Central memory CD4-positive, alpha-beta T cell (primary cell): ENCODE measurements at places on chromosomes 1 and 21.

DNA sequence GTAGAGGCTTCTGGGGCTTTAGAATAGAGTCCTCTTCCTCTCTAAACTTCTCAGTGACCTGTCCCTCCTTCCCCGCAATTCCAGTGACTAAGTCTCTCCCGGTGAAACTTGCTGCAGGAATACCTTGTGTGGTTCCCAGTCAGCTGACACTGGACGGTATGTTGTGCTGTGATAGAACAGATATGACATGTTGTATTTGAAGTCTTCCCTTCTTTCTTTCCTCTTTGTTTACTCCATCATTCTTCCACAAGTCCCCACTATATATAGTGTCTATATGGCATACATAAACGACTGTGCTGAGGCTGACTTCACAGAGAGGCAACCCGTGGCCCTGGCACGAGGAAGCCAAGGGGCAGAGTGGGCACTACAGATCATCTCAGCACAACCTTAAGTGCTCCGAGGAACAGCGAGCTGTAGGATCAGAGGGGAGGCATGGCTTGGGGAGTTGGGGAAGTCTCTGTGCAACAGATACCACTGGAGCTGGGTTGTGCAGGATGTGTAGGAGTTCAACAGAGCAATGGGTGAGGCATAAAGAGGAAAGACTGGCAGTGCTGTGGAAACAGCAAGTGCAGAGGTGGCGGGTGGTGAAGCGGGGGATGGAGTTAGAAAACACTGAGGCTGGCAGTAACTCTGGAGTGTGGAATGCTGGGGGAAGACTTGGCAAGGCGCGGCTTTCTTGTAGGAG lies 237.8 kb downstream of the TRABD2B start:
- no peak for DNase-seq

- no peak for DNase-seq
These were observed at the start of gene FCGR3A for GRCh38 chr1:161549652-161550051. Gene FCGR3A (minus strand): TSS chr1:161549818. CDS start chr1:161549736, 82 bp downstream.

- DNase-seq: no peak
These were observed 80.1 kb downstream of the SPAG17 start for GRCh38 chr1:118104951-118105350.

- DNase-seq: no peak
These were observed 84.7 kb upstream of the ETS2 start for GRCh38 chr21:38721055-38721454.

DNA sequence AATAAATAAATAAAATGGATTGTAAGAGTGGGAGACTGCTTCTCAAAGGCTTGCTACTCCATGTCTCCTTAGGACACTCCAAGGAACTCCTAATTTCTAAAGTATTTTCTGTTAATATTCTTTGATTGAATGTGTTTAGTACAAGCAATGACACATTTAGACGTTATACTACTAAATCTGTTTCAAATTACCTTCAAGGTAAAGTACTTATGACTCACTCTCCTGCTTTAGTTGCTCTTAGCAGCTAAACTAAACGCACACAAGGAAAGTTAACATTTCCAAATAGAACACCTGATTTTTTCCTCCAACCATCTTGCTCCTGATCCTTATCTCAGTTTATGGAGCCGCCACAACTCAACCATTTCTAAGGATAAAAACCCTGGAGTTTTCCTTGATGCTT lies 969.8 kb upstream of the ADGRL4 start:
- DNase-seq: no peak

- DNase-seq: no peak
These were observed 33.4 kb downstream of the TMCC2 start for GRCh38 chr1:205260948-205261732.

- no peak for DNase-seq
These were observed 7.0 kb upstream of the GPR88 start for GRCh38 chr1:100530880-100531487.

GRCh38 chr1:58119971-58120370 lies 426.6 kb downstream of the OMA1 start:
- DNase-seq: no peak

GRCh38 chr21:46055863-46056281 lies 42.0 kb upstream of the COL6A2 start:
- no peak for DNase-seq

- no peak for DNase-seq
These were observed 771.6 kb upstream of the CXADR start for GRCh38 chr21:16741141-16741665.

DNA sequence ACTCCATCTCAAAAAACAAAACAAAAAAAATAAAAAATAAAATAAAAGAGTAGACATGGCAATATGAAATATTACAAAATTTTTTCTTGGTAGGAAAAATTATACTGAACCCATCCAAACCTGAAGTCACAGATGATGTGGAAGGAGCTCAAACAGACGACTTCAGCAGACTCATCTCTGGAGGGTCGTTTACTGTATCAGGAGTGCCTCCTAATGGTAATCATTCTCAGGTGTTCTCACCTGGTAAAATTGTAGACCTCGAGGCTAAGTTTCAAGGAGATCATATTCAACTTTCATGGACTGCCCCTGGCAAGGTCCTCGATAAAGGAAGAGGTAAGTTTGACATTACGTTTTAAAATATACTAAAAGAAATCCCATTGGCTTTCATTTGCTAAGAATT lies 54.3 kb upstream of the SH3GLB1 start:
- no peak for DNase-seq

GRCh38 chr1:33682371-33682770 lies 181.5 kb upstream of the HMGB4 start:
- DNase-seq: no peak

GRCh38 chr1:41371630-41372599 lies 10.7 kb downstream of the FOXO6 start:
- DNase-seq: no peak

DNA sequence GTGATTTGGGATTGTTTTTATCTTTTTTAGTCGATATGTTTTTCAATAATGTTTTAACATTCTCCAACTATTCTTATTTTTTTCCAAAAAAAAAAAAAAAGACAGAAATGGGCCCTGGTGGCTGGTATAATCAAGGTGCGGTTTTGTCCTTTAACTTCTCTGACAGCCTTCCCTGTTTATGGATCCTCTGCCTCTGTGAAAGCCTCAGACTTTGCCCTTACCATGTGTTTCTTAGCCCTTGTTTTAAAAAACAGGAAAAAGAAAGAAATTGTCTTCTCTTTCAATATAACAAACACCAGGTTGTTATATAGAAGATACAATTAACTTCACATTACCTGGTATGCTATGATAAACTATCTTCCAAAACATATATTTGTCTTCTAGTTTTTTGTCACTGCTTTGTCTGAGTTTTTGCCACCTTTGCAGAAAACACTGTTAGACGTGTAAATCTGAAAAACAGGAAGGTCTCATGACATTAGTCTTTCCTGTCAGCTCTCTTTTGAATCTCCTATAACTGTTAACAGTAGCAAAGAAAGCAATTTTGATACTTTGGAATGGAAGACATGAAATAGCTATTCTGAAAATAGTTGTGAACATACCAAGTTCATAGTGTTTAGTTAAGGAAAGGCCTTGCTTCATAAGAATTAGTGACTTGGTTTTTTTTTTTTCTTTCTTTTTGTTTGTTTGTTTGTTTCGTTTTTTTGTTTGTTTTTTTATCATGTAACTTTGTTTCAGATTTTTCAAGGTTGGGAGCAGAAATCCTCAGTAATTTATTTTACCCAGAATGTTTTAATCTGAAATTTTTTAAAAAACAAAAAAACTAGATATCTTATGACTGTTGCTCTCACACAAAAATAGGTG lies 31.7 kb upstream of the CACYBP start:
- DNase-seq: peak; percentile 50

DNA sequence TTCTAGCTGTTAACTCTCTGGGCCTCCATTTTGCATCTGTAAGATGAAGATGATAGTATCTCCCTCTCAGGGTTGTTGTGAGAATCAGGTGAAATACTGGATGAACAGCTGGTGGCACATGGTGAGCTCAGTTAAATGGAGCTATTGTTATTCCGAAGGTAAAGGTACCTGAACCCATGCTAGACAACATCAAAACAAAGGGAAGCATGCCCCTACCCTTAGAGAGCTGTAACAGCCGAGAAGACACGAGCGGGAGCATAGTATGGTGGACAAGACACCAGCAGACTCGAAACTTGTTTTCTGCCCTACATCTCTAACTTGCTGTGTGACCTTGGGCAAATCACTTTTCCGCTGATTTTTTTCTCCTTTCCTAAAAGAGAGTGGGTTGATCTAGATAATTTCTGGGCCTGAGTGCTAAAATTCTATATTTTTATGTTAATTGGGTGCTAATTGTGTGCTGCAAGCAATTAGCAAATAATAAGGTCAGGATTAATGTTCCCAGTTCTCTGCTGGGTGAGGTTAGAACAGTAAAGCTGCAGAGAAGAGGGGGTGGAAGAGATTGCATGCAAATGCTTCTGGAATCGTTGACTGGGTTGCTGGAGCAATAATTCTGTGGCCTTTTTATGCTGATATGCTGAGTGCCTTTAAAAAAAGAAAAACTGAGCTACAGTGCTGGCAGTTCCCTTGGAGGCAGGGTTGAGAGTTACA lies 10.8 kb downstream of the TMEM200B start:
- DNase-seq: no peak

DNA sequence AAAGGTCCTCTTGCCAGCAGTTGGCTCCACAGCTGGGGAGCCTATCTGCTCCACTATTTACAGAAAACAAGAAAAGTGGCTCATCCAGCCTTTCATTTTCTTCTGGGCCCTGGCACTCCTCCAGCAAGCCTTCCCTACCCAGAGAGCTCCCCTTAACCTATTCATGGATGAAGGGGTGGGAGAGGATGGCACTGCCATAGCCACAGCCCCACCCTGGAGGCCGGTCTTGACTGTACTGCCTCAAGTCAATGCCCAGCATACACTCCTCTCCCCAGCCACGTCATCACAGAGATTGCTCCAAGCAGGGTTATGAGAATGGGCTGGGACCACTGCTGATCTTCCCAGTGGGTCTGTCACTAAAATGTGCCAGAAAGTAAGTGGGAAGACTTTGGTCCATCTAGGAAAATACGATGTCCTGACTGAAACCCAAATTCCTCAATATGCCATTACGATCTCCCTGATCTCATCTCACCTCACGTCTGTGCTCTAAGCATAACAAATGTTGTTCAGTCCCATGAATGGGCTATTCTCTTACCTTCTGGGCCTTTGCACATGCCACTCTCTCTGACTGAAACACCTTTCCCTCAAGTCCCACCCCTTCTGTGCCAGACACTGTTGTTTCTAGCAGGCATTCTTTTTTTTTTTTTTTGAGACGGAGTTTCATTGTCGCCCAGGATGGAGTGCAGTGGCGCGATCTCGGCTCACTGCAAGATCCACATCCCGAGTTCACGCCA lies 21.4 kb upstream of the PTAFR start:
- DNase-seq: no peak

- DNase-seq: peak; percentile 49
These were observed 860 bp downstream of the TMEM63A start for GRCh38 chr1:225881081-225881958.

- DNase-seq: no peak
These were observed 5.7 kb upstream of the ARID1A start for GRCh38 chr1:26690157-26690556.

GRCh38 chr1:65825741-65826140 lies 33.0 kb downstream of the PDE4B start:
- no peak for DNase-seq

- no peak for DNase-seq
These were observed 43.3 kb downstream of the VTCN1 start for GRCh38 chr1:117167402-117167801.

- DNase-seq: no peak
These were observed 56.1 kb downstream of the EYA3 start for GRCh38 chr1:28032281-28032680.

DNA sequence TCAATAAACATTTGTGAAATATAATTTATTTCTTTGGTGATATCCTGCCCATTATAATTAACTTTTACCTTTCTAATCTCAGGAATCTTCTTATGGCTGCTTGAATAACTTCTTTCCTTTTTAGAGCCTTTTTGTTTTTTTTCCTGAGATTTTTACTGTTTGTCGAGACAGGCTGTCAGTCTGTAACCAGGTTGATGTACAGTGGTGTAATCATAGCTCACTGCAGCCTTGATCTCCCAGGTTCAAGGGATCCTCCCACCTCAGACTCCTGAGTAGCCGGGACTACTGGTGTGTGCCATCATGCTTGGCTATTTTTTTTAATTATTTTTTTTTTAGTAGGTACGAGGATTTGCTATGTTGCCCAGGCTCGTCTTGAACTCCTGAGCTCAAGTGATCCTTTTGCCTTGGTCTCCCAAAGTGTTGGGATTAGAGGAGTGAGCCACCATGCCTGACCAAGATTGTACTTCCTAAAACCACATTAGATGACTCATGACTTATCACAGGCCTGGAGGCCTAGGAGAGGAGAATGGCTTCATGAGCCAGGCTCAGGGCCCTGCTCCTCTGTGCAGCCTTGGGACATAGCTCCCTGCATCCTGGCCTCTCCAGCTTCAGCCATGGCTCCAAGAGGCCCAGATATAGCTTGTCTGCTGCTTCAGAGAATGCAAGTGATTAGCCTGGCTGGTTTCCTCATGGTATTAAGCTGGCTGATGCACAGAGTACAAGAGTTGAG lies 48.6 kb downstream of the CTH start:
- no peak for DNase-seq
